ENCODE measurements at places on chromosomes 3 and 15.

DNA sequence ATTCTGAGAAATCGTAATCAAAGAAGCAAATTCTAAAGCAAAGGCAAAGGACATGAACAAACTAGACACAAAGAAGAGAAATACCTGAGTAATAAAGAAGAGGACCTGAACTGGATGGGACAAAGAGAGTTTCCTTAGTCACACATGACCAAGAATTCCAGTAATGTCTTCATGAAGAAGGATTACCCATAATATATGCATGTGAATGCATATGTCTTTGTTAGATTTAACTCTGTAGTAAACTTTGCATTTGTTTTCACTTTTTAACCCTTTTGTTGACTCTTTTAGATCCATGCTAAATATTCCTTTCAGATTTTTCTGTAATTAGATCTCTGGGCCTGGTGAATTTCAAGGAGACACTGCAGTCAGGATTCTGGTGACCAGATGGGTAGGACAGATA lies 279.8 kb downstream of the ARRDC4 start:
- DNase-seq, result no peak

DNA sequence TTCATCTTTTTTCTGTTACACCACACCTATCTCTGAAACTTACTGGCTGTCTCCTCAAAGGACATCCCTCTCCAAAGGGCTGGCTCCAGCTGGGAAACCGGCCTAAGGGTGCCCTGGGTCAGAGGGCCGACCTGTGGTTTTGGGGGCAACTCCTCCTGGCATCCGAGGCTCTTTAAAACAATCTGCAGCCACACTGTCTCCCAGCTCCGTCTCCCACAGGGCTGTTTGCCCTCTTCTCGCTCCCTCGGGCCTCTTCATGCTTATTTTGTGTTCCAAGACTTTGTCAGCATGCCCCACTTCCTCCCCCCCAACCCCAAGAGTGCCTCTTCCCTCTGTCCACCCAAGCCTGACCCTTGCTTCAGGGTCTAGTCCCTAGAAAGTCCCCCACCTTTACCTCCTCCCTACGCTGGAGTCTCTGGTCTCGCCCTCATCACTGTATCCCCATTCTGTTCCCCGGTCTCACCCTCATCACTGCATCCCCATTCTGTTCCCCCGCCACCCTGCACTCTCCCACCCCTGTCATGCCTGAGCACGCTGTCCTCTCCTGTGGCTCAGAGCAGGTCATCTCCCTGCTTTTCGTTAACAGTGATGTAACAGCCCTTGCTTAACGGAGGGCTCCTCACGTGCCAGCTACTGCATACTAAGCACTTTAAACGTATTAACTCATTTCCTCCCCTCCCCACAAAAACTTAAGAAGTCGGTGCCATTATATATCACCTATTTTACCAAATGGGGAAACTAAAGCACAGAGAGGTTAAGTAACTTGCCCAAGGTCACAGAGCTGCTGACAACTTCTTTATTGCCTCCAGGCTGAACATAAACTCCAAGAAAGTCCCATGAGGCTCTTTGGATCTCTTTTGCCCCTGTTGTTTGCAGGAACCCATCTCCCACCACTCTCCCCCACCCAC lies 1.1 kb upstream of the CSK start:
- peak; percentile 62 for DNase-seq

DNA sequence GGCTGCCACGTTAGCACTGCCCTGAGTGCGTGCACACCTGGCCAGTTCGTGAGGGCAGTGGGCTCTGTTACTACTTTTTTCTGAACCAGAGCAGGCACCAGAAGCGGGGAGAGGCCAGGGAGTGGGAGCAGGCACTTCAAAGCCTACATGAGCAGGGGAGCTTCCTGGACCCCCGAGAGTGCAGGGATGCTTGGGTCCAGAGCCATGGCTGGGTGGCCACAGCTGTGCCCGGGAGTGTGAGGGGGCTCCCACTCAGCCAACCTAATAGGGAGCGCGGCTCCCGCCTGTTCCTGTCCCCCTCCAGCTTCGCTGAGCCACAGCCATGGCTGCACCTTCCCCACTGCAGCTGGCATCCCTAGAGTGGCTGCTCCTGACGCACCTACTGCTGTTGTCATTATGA lies 1423.3 kb downstream of the SI start:
- DNase-seq, result no peak

- DNase-seq, result no peak
Observed at GRCh38 chr3:189871418-189871817, 240.2 kb downstream of the TP63 start.

GRCh38 chr15:68634531-68634930 lies 55.7 kb downstream of the CORO2B start:
- no peak for DNase-seq

DNA sequence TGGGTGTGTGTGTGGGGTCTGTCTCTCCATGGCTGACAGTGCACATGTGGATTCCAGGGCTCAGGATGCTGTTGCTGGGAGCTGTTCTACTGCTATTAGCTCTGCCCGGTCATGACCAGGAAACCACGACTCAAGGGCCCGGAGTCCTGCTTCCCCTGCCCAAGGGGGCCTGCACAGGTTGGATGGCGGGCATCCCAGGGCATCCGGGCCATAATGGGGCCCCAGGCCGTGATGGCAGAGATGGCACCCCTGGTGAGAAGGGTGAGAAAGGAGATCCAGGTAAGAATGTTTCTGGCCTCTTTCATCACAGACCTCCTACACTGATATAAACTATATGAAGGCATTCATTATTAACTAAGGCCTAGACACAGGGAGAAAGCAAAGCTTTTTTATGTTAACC lies 10.5 kb downstream of the ADIPOQ start:
- no peak for DNase-seq
